ENCODE measurements at places on chromosomes 2 and 18.

DNA sequence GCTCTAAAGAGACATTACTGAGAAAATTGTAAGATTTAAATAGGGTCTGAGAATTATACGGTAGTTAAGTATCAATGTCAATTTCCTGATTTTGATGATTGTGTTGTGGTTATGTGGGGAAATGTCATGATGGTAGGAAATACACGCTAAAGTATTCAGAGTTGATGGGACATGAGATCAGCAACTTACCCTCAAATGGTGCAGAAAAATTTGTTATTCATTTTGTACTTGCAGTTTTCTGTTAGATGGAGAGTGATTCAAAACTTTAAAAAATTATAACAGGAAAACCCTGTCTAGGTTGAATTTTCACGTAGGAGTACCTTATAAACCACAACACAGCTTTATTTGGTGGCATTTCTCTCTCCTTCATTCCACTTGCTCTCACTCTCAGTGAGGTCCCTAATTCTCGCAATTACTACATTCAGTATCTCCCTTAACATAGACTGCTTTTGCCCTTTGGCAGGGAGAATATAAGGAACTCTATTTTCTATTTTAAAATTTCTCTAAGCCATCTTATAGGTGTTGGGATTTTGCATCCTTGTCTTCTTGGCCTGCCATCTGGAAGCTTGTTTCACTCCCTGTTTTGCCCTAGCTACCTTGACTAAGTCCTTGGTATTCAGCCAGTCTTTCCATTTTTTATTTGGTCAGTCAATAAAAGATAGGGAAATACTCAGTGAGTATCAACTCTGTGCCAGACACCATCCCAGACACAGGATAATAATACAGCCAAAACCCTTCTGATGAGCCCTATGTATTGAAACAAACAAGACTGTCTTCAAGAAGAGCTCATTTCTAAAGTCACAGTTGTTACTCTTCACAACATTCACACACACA lies 550.6 kb upstream of the ACVR2A start:
- no peak for DNase-seq

GRCh38 chr2:20136149-20136548 lies 84.7 kb upstream of the LAPTM4A start:
- DNase-seq: no peak

DNA sequence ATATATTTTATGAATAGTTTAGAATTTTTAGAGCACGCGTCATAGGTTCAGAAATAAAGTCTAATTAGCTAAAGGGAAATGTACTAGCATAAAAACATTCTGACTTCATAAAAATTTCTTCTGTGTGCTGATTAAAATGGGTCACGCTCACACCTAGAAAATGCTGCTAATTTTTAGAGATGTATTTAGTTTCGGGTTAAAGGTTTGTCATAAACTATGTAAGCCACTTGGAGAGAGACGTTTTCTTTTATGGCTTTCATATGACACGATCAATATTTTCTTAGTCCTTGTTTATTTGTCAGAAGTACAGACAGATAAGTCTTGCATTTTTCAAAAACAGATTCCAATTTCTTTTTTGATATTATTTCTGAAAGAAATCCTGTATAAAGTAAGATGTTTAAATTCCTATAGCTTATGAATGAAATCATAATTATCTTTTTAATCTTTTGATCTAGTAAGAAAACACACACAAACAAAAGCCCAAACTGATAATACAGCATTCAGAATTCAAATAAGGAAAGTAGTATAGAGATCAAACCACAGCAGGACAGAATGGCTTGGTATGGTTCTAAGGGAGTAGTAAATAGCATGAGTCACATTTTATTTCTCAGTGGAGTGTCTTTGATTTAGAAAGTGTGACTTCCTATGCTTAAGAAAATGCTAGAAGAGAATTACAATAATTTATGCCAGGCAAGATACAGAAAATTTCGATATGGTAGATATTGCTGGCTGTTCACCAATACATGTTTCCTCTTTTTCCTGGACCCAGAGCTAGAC lies 236.6 kb downstream of the GPD2 start:
- DNase-seq: no peak

DNA sequence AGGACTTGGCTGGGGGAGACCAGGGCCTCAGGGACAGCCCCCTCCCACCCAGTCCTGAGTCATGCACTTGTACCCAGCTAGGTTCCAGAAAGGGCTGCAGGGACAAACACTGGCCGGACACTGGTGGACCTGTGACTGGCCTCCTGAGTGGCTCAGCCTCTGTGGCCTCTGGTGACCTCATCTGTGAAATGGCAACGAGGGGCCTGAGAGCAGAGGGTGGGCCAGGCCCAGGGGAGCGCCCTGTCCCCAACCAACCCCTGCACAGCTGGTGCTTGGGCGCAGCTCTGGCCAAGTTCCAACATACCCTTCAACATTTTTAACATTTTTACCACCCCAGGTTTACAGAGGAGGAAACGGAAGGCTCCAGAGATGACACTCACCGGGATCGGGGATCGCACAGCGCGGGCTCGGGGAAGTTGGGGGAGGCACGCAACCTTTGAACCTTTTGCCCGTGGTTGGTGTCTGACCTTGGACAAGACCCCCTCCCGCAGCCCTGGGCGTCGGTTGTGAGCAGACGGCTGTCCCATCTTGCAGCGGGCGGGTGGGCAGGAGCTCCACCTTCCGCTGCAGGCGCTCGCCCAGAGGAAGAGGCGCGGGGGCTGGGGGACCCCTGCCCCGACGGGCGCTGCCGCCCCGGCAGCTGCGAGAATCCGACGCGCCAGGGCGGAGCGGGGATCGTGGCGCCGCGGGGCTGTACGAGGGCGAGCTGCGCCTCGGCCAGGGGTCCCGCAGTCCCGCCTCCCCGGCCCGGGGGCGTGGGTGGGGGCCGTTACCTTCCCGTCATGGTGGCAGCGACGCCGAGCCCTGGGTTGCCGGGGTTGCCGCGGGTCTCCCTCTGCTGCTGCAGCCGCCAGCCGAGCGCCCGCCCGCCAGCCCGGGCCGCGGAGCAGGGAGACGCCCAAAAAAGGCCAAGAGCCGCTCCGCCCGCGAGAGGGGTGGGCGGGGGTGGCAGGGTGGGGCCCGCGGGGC lies 805 bp downstream of the LIMS2 start:
- DNase-seq: no peak

GRCh38 chr2:212953170-212953920 lies 198.1 kb downstream of the IKZF2 start:
- DNase-seq: no peak

- DNase-seq: no peak
Measured at GRCh38 chr2:72887032-72887739, at the start of gene SPR. SPR (plus strand) TSS chr2:72887408; CDS start chr2:72887433, 25 bp downstream.

DNA sequence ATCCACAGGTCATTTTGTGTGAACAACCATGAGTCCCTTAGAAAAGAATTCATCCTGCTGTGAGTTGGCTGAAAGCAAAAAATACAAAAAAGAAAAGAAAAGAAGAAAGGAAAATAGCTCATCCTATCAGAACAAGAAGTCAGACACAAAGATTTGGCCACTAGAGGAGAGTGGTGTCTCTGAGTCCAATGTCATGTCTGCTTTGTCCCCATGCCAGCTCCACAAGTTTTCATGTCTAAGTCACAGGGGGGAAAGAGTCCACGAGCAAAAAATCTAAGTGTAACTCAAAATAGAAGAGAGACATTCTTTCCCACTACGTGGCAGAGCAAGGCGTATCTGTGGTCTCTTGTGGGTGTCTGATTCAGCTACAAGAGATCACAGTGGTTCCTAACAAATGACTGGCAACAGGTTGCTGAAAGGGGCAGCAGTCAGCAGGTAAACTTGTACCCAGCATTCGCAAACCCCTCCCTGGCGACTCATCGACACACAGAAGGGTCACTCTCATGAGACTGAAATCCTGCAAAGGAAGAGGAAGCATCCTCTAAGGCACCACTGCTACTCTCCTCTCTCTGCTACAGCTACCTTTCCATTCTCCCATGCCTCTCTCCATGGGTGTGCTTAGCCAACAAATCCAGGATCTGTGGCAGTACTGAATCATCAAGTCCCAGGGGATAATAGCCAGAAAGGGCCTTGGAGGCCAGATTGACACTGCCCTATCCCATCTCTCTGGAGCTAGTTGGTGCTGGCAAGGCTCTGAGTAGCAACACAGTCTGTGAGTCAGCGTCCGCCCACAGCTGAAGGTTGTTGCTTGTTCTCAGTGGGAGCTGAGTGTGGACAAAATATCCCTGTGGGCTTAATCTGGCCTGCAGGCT lies 123.0 kb upstream of the SLC39A10 start:
- no peak for DNase-seq

- no peak for DNase-seq
Measured at GRCh38 chr18:11808001-11808855, 43.0 kb upstream of the CHMP1B start.

DNA sequence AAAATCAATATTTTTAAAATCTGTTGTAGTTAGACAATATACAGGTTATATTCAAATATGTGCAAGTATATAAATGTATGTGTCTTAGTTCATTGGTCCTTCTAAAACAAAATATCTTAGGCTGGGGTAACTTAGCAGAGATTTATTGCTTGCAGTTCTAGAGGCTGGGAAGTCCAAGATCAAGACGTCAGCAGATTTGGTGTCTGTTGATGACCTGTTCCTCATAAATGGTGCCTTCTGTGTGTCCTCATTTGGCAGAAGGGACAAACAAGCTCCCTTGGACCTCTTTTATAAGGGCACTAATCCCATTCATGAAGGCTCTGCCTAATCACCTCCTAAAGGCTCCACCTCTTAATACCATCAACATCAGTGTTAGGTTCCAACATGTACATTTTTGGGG lies 31.3 kb downstream of the ABI2 start:
- no peak for DNase-seq

GRCh38 chr2:1049691-1050090 lies 99.0 kb downstream of the SNTG2 start:
- no peak for DNase-seq

DNA sequence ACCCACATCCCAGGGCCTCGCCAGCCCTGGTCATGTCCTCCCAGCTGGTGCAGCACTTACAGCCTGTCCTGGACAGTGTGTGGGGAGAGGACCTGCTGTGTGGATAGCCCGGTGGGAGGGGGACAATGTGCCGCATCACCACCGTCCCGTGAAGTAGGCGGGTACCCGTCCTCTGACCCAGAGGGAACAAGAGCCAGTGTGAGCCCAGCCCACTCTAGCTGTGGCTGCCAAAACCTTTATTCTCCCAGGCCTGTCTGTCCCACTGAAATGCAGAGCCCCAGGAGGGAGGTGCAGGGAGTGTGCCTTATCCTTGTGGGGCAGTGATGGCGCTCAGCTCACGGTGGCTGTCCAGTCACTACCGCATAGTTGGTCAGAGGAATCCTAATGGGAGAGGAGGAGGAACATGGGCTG lies 1.7 kb downstream of the TRAF3IP1 start:
- no peak for DNase-seq

DNA sequence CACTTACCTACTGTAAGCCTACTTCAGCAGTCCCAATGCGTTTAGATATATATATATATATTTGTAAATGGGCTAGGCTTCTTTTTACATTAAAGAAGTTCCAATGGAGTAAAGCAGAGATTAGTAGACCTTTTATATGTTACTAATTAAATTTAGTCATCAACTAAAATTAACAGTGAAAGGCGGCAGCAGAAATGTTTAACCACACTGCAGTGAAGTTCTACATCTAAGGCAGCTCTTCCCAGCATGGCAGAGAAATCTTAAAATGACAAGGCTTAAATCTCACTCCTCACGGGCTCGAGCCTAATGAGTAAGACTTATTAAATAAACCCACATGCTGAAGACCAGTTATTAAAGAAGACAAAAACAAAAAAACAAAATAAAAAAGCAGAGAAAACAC lies 19.1 kb upstream of the KANSL1L start:
- DNase-seq: no peak

- no peak for DNase-seq
Measured at GRCh38 chr2:97718942-97719341, 5.6 kb downstream of the ZAP70 start.

GRCh38 chr2:121074293-121074932 lies 210.6 kb downstream of the TFCP2L1 start:
- DNase-seq: no peak

DNA sequence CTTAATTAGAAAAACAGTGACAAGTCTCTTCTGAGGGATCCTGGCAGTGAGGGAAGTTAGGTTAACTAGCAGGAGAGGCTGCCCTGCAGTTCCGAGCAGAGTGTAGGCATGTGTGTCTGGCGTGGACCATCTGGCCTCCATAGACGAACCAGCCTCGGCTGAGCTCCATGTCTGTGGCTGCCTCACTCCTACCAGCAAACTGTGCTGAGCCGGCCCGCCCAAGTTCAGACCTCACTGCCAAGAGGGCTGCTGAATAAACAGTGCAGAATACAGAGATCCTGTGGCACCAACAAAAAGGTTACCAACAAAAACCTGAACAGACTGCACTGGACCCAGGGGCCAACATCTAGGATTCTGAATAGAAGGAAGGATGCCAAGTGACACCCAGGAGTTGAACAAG lies 27.3 kb downstream of the INO80C start:
- DNase-seq: no peak

All from activated CD8-positive, alpha-beta memory T cell treated with anti-CD3 and anti-CD28 coated beads for 1 hour (primary cell).